ENCODE measurements at places on chromosomes 7 and 10.

DNA sequence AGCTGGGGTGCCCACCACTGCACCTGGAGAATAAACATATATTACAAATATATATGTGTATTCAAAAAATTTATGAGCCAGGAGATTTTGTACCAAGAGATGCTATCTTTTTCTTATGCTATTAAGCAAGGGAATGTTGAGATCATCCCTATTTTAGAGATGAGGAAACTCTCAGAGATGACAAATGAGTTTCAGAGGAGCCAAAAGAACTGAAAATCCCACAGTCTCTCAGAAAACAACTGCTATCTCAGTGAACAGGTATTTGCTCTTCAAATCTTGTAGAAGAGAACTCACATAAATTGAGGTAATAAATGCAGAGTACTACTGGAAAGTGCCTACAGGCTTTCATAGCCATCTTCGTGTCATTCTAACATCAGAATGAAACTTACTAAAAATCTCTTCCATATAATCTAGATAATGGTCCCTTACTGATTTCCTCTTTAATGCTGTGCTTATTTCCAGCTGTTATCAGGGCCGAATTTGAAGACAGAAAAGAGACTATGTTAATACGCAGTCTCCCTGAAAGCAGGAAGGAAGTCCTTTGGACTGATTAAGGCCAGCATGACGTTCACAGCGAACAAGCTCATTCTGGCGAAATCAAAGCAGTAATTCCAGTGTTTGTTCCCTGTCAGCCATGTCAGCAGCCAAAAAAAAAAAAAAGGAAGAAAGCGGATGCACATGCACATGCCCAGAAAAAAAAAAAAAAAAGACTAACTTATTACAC, 29.4 kb upstream of the ANAPC16 start:
- DNase-seq, result no peak

DNA sequence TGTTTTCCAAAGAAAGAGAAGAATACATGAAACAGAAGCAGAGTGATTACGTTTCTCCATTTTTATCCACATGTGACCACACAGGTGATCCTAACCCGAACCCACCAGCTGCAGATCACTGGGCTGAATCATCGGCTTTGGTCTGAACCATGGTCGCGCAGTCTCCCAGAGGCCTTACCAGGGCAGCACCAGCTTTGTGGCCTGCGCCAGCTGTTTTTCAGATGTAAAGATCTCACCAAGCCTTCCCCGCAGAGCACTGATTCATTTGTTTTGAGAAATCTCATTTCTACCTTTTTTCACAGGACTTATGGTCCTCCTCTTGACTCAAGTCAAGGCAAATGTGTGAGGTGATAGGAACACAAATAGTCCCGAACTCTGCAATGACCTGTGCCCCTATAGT, 207.0 kb upstream of the PPP2R2D start:
- no peak for DNase-seq

DNA sequence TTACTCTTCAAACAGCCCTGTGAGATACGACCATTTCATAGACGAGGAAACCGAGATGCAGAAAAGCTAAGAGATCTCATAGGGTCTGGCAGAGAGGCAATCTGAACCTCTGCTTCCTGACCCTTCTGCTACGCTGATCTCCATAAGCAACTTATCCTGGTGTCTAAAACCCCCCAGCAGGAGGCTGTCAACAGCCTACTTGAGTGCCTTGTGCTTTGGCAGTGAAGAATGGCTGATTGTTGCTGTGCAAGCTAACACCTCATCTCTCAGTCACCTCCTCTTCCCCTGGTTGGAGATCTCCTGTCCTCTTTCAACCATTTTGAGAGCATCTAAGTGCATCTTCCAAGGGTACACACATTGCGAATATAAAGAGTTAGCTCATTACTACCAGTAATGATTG, 86.2 kb downstream of the AOAH start:
- DNase-seq, result no peak

GRCh38 chr10:97538839-97539238, 33.7 kb upstream of the ANKRD2 start:
- DNase-seq, result no peak

- DNase-seq, result no peak
Measured at GRCh38 chr7:123675181-123675473, 19.5 kb downstream of the LMOD2 start.

- no peak for DNase-seq
Measured at GRCh38 chr10:16231176-16231575, 205.6 kb upstream of the PTER start.

- peak; percentile 76 for DNase-seq
Measured at GRCh38 chr7:108406222-108406890, 49.9 kb downstream of the NRCAM start.

GRCh38 chr7:121351682-121352081, 22.9 kb downstream of the WNT16 start:
- no peak for DNase-seq

- DNase-seq, result peak; percentile 68
Measured at GRCh38 chr10:114714281-114714741, 56.2 kb upstream of the ABLIM1 start.

GRCh38 chr7:101096331-101096956, 11.2 kb downstream of the TRIM56 start:
- DNase-seq, result no peak

DNA sequence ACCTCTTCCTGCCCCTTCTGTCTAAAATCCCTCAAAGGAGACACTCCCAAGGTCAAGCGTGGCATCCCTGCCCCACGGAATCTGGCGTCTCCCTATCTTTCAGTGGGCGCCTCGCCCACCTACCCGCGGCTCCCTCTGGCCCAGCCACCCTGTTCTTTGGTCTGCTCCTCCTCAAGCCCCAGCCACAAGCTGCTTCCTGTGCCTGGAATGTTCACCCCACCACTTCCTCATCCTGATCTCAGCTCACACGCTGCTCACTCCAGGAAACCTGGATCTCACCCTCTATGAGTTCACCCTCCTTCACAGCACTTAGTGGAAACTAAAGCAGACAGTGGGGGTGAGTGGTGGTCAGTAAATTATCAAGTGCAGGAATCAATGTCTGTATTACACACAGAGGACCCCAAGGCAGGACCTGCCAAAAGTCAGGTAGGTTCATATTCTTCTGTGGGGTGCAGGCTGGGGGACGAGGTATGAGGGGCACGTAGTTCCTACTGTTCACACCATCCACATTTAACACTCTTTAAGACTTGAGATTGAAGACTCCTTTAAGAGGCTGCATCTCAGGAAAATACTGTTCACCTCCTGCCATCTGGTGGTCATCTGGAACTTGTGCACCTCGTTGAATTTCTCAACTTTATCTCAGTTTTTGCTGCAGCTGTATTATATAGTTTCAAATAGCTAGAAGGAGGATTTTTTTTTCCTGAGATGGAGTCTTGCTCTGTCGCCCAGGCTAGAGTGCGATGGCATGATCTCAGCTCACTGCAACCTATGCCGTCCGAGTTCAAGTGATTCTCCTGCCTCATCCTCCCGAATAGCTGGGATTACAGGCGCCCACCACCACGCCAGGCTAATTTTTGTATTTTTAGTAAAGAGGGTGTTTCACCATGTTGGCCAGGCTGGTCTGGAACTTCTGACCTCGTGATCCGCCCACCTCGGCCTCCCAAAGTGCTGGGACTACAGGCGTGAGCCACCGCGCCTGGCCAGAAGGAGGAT, 166.6 kb downstream of the ARHGAP21 start:
- DNase-seq, result peak; percentile 73

- DNase-seq, result no peak
Measured at GRCh38 chr10:23051855-23052331, 43.5 kb upstream of the MSRB2 start.

GRCh38 chr10:20993389-20993788, 96.3 kb upstream of the NEBL start:
- peak; percentile 72 for DNase-seq
